ELF-1 (cell line): ENCODE measurements at places on chromosomes 3 and 15.
A peak's percentile ranks its signal among the peaks of the same experiment; 100 is the strongest.

DNA sequence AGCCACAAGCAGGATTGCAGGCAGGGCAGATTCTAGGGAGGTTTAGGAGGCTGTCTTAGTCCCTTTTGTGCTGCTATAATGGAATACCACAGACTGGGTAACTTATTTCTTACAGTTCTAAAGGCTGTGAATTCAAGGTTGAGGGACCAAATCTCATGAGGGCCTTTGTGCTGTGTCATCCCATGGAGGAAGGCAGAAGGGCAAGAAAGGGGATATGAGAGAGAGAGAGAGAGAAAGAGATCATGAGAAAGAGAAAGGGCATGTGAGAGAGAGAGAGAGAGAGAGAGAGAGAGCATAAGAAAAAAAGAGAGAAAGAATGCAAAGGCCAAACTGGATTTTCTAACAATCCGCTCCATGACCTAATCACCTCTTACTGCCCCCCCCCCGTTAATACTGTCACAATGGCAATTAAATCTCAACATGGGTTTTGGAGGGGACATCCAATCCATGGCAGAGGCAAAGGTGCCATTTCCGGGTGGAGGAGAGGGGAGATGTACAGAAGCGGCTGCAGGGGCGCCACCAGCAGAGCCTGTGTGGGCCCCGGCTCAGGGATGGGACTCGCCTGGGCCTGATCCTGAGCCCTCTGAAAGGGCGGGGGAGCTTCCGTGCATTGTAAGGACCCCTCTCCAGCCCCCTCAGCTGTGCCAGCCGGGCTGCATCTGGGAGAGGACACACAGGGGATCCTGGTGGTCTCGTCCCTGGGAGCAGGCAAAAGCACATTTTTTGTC is 20.5 kb downstream of the MRPS11 start:
- DNase-seq, result no peak

DNA sequence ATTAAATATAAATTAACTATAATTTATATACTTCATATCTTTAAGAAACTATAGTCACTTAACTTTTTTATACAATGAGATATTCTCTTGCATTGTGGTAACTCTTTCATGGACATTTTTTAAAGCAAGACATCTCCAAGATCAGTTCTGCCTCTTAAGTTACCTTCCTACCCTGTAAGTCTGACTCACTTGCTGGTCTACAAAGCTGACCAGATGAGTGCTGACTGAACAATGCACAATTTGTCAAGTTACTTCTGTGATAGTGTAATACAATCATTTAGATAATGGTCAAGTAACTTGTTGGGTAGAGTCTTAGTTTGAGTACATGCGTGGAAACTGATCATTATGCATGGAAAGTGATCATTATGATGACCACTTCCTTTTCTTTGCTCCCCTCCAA is 145.9 kb downstream of the MEIS2 start:
- DNase-seq, result no peak

DNA sequence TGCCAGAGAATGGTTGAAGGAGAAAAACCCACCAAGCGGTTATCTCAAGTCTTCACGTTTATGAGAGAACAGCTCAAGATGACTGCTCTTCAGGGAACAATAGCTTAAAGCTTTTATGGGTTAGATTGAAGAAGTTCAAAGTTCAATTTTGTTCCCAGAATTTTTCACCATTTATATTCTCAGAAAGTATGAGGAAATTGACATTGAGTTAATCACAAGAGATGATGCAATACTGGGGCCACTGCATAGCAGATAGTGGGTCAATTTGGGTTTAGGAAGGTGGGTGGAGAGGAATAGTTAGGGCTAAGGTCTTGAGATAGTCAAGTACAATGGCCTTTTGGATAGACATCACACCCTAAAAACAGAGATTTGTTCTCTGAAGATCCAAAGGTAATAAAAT is 539.3 kb downstream of the SQOR start:
- DNase-seq, result no peak

DNA sequence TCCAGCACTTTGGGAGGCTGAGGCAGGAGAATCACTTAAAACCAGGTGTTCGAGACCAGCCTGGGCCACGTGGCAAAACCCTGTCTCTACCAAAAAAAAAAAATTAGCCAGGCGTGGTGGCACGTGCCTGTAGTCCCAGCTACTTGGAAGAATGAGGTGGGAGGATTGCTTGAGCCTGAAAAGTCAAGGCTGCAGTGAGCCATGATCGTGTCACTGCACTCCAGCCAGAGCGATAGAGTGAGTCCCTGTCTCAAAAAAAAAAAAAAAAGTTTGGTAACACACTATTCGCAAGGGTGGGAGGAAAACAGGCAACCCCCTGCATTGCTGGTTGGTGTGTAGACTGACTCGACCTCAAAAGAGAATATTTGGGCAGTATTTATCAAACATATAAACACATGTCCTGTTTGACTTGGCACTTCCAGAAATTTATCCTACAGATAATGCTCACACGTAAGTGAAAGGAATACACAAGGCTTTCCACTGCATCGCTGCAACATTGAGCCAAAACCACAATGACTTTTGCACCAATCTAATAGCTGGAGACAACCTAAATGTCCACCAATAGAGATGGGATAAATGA is 3.1 kb upstream of the ANPEP start:
- DNase-seq, result no peak

DNA sequence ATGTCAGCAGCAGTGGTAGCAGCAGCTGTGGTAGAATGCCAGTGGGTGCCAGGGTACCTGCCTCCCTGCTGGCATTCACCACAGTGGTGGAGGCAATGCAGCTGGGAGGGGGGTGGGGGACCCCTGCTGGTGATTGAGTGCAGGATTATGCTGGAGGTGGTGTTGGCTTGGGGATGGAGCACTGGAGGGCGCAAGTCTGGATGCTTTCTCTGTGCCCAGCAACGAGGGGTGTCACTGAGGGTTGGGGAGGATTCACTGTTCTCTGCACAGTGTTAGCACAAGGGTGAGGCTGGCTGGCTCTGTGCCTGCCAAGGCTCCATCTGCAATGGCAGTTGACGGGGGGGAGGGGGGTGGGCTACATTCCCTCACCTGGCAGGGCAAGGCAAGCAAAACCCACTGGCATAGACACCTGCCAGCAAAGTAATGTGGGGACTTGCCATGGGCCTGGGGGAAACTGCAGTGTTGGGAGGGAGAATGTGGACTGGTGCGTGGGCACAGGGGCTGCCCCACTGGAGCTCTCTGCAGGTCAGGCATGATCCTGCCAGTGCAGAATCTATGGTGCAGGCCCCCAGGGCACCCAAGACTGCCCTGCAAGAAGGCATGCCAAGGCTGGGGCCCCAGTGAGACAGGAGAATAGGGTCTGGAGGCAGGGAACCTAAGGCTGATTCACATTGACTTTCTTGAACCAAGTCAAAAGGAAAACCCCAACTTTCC is 64.3 kb downstream of the MINDY4B start:
- no peak for DNase-seq

DNA sequence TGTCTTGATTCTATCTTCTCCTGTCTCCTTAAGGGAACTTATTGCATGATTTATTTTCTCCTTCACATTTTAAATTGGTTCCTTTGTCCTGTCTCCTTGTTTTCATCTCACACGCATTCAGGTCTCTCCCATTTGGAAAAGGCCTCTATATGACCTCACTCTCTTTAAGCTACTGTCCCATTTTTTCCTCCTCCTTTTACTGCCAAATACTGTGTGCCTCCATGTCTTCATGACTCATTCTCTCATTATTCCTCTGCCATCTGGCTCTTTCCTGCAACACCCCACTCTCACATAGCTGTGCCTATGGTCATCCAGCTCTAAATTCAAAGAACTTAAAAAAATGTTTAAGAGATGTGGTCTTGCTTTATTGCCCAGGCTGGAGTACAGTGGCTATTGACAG is 48.0 kb downstream of the TYRO3 start:
- no peak for DNase-seq

DNA sequence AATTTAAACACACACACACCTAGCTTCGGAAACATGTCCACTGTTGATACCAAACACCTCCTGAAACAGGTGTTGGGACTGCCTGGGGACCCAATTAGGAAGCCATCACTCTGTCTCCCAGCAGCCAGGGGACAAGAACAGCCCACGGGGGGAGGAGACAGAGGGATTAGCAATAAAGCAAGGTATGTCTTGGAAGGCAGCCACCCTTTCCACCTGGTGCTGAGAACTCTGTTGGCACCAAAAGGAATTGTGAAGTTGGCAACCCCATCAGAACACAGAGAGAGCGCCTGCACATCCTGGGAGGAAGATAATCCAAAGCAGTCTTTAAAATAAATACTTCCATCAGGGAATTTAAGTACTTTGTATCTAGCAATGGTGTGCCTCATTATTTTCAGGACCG is 111.0 kb downstream of the ADAMTS17 start:
- DNase-seq, result no peak

- DNase-seq, result no peak
Measured at GRCh38 chr3:127222664-127223063, 29.7 kb downstream of the PRR23E start.

DNA sequence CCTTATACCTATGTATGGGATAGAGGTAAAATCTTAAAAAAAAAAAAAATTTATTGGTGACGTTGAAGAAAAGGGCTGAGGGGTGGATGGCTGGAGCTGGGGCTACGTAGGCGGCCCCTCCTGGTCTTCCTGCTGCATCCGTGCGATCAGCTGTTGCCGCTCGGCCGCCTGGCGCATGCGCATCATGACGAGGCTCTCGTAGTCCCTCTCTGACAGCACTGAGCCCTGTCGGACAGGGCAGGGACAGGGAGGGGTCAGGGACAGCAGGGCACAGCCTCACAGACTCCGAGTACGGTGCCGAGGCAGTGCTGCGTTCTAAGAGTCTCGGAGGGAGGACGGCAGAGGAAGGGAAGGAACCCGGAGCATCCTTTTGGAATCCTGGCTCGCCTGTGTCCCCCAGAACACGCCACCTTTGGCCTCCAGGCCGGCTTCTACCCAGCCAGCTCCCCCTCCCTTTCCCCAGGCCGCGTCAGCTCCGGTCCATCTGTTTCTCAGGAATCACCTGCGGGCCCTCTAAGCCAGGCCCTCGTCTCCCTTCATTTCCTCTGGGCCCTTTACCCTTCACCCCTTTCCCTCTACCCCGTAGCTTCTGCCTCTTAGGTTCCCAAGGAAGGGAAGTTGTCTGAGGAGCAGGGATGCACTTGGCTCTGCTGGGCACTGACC is 1.8 kb upstream of the C15orf62 start:
- DNase-seq, result no peak

DNA sequence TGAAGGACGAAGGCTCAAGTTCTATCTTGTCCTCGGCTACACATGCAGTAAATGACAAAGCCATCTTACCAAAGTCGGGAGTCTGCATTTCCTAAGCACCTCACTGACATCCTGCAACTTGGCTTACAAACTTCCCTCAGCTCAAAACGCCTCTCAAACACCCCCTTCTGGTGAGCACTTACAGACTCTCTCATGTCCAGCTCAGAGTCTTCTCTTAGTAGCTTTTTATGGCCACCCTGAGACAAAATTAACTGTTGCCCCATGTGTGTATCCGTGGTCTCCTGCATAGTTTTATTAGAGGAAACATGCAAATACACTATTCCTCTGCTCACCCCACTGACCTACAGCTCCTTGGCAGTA is 819.7 kb downstream of the FHIT start:
- DNase-seq, result peak; percentile 36

DNA sequence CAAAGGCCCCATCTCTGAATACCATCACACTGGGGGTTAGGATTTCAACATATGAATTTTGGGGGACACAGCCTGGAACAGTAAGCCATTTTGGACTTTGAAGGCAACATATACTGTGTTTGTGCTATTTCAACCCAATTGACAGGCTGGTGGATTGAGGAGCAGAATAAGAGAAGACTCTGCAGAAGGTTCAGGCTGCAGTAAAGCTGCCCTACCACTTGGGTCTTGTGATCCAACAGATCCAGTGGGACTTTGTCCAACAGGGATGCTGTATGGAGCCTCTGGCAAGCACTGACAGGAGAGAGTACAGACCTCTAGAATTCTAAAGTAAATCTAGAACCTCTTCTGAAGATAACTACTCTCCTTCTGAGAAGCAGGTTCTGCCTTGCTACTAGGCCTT is 1.1 kb upstream of the BCL2L10 start:
- no peak for DNase-seq

- DNase-seq, result no peak
Measured at GRCh38 chr3:128950223-128950938, 43.5 kb downstream of the CFAP92 start.
